Heart right ventricle (tissue), 16 donors: ENCODE measurements at places on chromosomes 6 and 20. TPM values are rescaled to one million over a fixed set of nuclear protein-coding genes. Genes with fewer than 3 reads are reported as not detected.

Gene FOXC1
- 3.6 TPM for polyA plus RNA-seq

Gene C6orf52
- 0.88 TPM for polyA plus RNA-seq

Gene TCF21
- polyA plus RNA-seq = 2.6 TPM

Gene SRSF12
- polyA plus RNA-seq = 0.15 TPM

Gene AKIRIN2
- polyA plus RNA-seq = 31.7 TPM

Gene BPIFB1
- not detected for polyA plus RNA-seq

Gene ADGRF1
- not detected for polyA plus RNA-seq

Gene PDE7B
- 3.7 TPM for polyA plus RNA-seq

Gene MAP7
- 1.2 TPM for polyA plus RNA-seq

Gene NDUFAF5
- 42.0 TPM for polyA plus RNA-seq

Gene ZSCAN9
- 11.1 TPM for polyA plus RNA-seq

Gene UBE2V1
- 61.9 TPM for polyA plus RNA-seq

Gene OR2J3
- polyA plus RNA-seq = not detected

Gene MAS1
- polyA plus RNA-seq = not detected

Gene TRIM38
- polyA plus RNA-seq = 1.3 TPM

Gene HLA-DOA
- 2.1 TPM for polyA plus RNA-seq

Gene CEP57L1
- polyA plus RNA-seq = 17.4 TPM

Gene APCDD1L
- 0.25 TPM for polyA plus RNA-seq

Gene OPRM1
- polyA plus RNA-seq = not detected

Gene SCGN
- 2.0 TPM for polyA plus RNA-seq

Gene MEP1A
- polyA plus RNA-seq = not detected

Gene MYB
- not detected for polyA plus RNA-seq

Gene APMAP
- 48.5 TPM for polyA plus RNA-seq

Gene PSORS1C2
- polyA plus RNA-seq = not detected

Gene WFDC2
- polyA plus RNA-seq = 0.55 TPM

Gene GCLC
- polyA plus RNA-seq = 6.0 TPM

Gene SEMG1
- not detected for polyA plus RNA-seq

Gene MAD2L1BP
- polyA plus RNA-seq = 29.2 TPM

Gene LAMP5
- not detected for polyA plus RNA-seq

Gene CYP39A1
- 2.9 TPM for polyA plus RNA-seq

Gene FABP7
- polyA plus RNA-seq = not detected
